NCI-H526 treated with DMSO at 0.1 percent for 48 hours (cell line): ENCODE measurements at places on chromosomes 11 and 22.

DNA sequence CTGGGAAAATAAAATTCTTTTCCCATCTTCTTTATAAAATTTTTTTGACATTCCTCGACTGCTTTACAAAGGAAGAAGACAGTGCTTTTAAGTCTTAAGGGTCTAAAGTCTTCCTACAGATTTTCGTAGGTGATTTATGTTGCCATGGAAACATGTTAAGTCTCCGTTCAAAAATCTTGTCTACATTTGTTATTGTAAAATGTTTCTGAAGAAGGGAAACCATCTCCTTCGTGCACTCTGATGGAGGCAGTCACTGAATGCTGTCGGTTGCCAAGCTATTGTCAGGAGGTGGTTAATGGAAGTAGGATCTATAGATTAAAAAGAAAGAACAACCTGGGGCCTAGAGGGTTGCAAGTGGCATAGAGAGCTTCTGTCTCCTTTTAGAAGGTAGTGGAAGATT is 52.6 kb downstream of the MAP6 start:
- DNase-seq: no peak

- no peak for DNase-seq
Measured at GRCh38 chr11:1205987-1206331, 16.9 kb upstream of the MUC5B start.

DNA sequence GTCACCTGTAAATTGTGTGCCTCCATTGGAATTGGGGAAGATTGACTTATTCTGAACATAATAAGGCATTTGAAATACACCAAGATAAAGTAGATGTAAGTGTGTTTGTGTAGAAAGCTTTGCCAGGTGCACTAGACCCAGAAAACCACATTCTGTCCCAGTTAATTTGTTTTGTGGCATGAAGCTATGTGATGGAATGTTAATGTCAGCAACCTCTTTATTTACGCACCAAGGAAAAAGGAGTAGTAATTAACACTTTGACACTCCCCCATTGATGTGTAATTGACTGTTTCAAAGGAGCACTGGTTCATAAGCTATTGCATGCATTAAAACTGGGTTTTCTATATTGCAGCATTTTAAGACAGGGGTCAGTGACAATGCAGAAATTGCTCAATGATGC is 14.3 kb downstream of the EIF3M start:
- no peak for DNase-seq

GRCh38 chr11:112962579-112963367 is 1.6 kb downstream of the NCAM1 start:
- DNase-seq: peak; percentile 92

DNA sequence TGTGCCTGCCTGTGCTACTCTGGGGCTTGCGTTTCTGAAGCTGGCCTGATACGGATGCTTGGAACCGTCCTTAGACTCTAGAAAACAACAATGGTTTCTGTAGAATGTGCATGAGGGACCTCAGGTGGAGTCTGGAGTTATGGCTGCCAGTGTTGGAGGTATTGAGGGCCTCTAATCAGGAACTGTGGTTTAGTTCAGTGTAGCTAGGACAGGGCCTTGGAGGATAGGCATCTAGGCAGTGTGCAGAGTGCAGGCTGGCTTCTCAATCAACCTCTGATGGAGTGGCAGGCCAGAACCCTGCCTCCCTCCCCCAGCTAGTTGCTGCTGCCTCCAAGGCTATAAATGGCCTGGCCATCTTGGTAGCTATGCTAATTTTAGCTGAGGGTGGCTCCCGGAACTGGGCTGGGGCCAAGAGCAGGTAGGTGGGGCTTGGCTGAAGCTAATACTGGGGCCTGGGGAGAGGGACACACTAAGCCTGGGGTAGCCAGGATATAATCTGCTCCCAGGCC is 4.0 kb downstream of the STIM1 start:
- no peak for DNase-seq

- DNase-seq: no peak
Measured at GRCh38 chr11:118547132-118547531, 16.1 kb downstream of the TMEM25 start.

- no peak for DNase-seq
Measured at GRCh38 chr22:25200967-25201366, 1.3 kb downstream of the CRYBB3 start.

GRCh38 chr22:17366830-17367229 is 2.4 kb upstream of the CECR2 start:
- DNase-seq: no peak

- no peak for DNase-seq
Measured at GRCh38 chr11:1650034-1650917, 20.7 kb downstream of the KRTAP5-5 start.

GRCh38 chr11:112786886-112787530 is 174.2 kb upstream of the NCAM1 start:
- no peak for DNase-seq

DNA sequence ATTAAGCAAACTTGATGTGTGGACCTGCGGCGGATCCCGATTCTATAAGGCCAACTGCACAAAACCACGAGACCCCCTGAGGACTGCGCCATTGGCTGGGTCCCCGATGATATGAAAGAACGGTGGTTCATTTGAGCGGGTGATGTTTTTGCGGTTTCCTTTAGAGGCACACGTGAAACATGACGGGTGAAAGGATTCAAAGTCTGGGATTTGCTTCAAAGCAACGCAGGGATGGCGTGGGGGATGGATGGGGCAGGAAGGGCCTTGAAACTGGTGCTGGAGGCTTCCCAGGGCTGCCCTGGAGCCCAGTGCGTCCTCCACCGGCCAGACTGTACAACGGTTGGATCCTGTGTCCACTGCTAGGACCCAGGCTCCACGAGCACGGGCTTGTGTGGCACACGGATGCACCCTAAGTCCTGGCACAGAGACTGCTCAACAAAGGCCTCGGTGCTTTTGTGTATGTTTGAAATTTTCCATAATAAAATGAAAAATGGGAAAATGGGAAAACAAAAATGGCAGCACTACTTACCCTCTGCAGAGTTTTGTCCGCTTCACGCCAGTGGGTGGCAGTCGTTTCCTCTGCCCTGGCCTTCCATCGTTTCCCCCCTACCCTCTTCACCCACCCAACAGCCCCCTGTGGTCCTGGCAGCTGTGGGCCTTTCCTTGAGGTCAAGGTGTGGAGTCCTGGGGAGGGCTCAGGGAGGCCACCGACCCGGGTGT is 3.6 kb downstream of the ASCL2 start:
- no peak for DNase-seq

DNA sequence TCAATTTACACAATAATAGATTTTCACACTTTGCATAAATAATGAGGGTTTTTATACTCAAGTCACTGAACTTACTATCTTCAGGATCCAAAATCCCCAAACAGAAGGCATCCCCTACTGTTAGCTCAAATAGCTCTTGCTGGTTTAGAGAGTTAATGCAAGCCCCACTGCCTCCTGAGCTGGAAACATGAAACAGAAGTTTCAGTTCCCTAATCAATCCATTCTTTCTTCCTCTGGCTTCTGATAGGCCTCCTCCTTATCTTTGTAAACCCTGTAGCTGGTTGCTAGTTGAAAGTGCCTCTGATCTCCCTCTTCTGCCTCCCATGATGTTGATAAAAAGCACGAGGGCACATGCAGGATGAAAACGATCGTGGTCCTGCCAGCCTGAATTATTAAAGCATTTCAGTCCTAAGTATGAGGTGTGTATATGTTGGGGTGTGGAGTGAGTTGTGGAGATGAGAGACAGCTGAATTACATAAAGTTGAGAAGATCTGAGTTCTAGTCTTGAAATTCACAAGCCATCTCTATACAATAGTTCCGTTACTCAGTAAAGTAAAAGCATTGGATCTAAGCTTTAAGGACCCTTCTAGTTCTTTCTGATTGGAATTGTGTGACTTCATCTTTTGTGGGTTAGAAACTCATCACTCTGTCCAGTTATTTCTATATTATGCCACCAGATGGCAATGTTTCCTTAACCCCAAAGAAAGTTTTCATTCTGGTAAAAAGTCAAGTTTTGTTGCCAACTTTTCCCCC is 35.0 kb upstream of the EHF start:
- peak; percentile 62 for DNase-seq

DNA sequence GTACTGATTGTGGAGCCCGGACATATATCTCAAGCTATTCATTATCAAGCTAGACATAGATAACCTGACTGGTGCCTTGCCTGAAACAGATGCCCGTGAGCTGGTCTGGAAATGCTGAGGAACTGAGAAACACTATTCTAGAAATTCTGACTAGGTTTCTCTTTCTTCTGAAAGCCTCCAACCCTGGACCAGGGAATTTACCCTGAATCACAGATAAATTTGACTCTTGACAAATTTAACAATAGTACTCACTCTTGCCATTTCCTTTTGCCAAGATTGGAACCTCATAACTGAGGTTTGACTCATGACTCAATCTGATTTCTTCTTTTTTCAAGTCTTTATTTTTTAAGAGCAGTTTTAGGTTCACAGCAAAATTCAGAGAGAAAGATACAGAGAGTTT is 189.6 kb upstream of the SYN3 start:
- no peak for DNase-seq

DNA sequence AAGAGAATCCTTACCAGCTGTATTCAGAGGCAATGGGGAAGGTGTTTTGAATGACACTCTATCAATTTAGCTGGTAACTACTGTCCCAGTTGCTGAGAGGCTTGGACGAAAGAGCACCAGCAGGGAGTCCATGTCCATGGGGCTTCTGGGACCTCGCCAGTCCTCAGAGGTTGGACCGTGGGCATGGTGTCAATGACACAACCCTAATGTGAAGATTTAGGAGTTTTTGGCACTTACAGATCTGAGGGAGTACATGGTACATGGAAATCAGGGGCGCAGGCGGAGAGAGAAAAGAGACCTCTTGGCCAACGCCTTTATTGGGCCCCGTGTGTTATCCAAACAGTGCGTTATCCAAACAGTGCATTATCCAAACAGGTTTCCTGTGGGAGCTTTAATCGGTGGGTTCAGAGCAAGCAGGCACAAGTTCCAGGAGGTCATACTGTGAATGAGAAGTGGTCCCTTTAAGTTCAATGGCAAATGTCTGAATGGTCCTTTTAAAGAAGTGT is 169.1 kb upstream of the B3GAT1 start:
- DNase-seq: no peak
